ENCODE measurements at places on chromosomes 12 and 14.

DNA sequence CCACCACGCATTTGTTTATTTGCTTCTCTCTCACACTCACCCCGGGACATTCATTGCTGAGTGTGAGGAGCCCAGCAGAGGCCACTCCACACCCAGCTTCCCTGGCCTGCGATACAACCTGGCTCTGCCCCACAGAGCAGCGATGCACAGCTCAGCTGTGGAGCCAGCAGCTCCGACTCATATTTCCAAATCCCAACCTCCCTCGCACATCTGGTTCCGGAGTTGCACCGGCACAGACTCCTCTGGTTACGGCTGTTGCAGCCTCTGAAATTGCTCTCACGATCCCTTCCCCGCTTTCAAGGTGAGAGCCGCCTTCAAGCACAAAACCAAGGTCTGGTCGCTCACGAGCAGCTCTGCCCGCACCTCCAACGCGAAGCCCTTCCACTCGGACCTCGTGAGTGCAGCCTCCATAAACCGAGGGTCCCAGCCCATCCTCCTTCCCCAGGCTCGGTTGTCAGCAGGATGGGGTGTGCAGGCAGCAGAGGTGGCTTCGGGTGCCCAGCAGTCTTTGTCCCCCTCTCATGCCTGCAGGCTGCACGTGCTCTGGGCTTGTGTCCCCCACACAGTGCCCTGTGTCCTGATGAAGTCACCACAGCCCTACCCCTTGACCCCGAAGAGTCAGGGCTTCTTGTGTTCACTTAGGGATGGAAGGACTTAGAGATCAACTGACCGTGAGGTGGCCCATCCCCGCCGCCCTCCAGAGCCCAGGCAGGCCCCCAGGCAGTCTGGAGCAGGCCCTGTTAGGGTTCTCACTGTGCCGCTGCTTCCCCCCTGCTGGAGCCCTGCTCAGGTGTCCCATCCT is 184.3 kb downstream of the ADGRD1 start:
- DNase-seq, result no peak

DNA sequence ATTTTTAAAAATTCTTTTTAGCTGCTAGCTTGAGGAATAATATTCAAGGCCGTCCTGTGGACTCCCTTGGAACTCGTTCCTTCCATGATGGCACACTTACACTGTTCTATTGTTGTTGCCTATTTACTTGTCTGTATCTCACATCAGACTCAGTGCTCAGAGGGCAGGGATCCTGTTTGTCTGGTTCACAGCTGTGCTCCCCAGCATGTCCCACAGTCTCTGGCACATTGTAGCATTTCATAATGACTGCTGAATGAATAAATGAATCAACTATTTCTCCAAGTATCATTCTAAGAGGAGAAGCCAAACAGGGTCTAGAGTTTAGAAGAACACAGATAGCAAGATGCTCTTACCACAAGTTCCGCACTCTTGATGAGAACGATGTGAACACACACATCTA is 48.0 kb downstream of the NTN4 start:
- no peak for DNase-seq

DNA sequence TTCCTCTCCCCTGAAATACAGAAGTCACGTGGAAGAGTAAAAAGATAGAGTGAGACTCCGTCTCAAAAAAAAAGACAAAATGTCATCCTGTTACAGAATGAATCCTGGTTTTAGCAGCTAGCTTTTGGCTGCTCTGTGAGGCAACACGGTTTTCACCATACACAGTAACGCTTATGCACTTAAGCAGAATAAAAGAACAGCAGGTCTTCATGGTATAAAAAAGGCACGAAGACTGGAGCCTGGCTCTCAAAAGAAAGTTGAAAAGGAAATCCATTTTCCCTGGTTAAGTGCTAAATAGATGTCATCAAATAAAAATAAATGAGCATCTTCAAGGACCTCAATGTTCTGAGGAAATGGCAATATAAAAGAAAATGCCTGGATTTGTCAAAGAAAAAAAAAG is 444.1 kb downstream of the IPO8 start:
- DNase-seq, result no peak

GRCh38 chr12:93380480-93381121 is 2.9 kb downstream of the NUDT4 start:
- peak; percentile 51 for DNase-seq

DNA sequence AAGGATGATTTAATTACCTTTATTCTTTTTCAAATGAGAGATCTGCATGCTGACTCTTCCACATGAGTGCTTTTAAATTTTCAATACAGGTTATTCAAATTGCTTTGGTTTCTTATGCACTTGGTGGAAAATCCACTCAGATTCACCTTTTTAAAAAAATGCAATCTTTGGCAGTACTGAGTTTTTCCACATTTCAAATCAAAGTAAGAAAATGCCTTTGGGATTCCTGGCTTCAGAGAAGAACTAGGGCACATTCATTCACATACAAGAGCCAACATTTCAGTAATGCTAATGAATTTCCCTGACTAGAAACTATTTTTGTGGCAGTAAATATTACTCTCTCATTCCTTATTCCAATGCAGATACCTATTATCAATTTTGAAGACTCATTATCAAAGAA is 342.2 kb downstream of the ETNK1 start:
- no peak for DNase-seq

- DNase-seq, result no peak
These were observed 424.2 kb downstream of the NOVA1 start for GRCh38 chr14:26173581-26174110.

GRCh38 chr14:104964546-104964945 is 13.6 kb downstream of the AHNAK2 start:
- DNase-seq, result no peak

DNA sequence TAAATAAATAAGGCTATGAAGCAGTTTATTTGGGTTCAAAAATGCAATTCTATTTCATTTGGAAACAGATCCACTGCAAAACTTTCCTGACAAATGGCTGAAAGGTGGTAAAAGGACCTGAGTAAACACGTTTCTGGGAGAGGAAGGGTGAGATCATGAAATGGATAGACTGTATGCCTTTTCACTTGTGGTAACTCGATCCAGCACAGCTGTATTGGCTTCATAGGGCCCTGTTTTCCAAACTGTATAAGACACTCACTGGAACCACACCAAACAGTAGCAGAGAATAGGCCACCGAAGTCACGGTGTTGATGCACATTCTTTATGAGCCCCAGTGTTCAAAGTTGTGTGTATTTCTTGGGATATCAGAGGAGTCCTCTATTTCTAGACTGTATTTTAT is 325.2 kb upstream of the DIO2 start:
- DNase-seq, result no peak

- DNase-seq, result no peak
These were observed 199.0 kb downstream of the DUSP6 start for GRCh38 chr12:89153341-89153740.

- no peak for DNase-seq
These were observed 19.4 kb upstream of the FAIM2 start for GRCh38 chr12:49923035-49923644.

GRCh38 chr12:124032265-124032886 is 59.4 kb downstream of the ZNF664 start:
- DNase-seq, result peak; percentile 52

GRCh38 chr14:89856871-89857345 is 97.6 kb downstream of the EFCAB11 start:
- no peak for DNase-seq

GRCh38 chr14:102211240-102211639 is 71.5 kb downstream of the WDR20 start:
- no peak for DNase-seq

DNA sequence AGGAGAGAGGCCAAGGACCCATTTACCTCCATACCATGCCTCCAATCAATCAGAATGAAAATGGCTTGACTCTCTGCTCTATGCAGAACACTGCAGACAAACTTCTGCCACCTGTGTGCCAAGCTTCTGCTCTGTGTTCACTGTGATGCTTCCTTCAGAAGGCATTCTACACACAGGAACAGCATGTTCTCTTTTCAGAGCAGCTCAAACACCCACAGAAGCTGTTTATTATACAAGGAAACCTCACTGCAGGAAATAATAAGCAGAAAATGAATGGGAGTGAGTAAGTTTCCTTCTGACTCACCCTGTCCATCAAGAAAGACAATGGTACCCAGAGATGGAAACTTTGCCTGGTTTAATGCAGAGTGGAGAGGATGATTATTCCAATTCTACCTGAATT is 2.4 kb upstream of the ESR2 start:
- DNase-seq, result no peak

- no peak for DNase-seq
These were observed 1140.6 kb downstream of the BCL11B start for GRCh38 chr14:98131406-98131805.

- no peak for DNase-seq
These were observed 35.8 kb downstream of the IL31 start for GRCh38 chr12:122138181-122138580.

DNA sequence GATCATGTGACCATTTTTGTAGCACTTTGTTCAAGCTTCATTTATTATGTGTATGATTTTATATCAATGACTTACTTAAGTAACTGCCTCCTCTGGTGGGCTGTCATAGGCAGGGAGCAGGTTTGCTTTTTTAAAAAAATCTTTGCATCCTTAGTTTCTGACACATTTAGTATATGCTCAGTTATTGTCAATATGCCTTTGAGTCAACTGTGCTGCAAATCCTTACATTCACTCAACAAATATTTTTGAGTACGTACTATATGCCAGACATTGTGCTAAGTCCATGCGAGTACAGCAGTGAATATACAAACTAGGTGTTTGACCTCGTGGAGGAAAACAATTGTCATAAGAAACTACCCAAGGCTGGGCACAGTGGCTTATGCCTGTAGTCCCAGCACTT is 4.4 kb upstream of the ANAPC5 start:
- DNase-seq, result no peak

DNA sequence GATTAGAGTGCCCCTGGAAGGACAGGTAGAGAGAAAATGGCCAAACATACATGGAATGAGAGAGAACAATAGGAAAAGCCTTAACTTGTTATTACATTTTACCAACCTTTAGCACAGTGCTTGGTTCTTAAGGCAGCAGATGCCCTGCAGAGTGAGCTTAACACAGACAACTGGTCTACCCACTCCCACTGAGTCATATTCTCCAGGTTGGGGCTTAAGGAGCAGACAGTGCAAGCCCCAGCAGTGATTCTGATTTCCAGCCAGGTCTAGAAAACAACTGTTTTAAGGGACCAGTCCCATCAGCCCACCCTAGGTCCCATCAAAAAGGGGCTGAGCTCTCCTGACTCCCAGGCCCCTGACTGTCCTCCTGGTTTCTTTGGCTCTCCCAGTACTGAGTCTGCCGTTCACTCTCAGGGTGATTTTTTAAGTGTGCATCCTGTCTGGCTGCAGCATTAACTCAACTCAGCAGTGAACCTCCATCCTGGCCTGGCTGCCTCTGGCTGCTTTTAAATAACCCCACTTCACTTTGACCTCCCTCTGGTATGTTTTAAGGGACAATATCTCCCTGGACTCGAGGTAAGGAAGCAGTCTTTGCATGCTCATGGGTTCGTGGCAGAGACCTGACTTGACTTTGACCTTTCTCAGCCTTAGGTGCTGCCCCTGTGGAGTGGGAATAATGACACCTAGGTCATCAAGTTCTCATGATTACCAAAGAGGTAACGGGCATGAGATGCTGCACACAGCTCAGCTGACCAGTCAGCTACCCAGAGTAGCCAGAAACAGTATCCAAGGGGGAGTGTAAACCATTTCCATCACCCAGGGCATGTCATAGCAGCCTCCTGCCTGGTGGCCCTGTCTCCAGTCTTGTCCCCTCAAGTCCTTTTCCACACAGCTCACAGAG is 210.7 kb upstream of the PWP1 start:
- no peak for DNase-seq

GRCh38 chr14:70931008-70931407 is 23.7 kb downstream of the PCNX1 start:
- DNase-seq, result no peak

GRCh38 chr14:25406818-25407217 is 356.9 kb upstream of the STXBP6 start:
- DNase-seq, result peak; percentile 3
